ENCODE measurements at places on chromosomes 11 and 22. TPM values are rescaled to one million over a fixed set of nuclear protein-coding genes. Genes with fewer than 3 reads are reported as not detected.

DNA sequence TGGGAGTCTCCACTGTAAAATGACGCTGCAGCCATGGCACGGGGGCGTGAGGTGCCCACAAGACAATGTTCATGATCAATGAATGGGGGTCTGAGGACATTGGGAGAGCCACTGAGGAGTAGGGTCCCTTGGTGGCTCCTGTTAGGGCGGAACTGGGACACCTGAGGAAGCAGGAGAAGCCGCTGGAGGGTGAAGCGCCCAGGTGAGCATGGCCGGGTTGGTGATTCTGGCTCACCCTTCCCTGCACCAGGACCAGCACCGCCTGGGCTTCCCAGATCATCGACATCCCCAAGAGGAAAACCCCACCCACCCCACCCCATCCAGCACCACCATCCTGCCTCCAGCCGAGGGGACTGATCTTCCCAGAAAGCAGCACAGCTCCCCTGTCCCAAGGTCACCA, 30.6 kb downstream of the SHANK2 start:
- H3K27me3 ChIP-seq, result no peaks in the 10 kb centered on the region
- no peak overlapping the region for H3K27ac ChIP-seq
- no peak overlapping the region for H3K4me3 ChIP-seq
- H3K4me1 ChIP-seq, result no peaks in the 10 kb centered on the region
- no peak for DNase-seq
- H3K36me3 ChIP-seq, result no peaks in the 10 kb centered on the region

The CRYAB gene
- 104 TPM for total RNA-seq

The SPCS2 gene
- 51.1 TPM for total RNA-seq

The P2RY2 gene
- not detected for total RNA-seq

DNA sequence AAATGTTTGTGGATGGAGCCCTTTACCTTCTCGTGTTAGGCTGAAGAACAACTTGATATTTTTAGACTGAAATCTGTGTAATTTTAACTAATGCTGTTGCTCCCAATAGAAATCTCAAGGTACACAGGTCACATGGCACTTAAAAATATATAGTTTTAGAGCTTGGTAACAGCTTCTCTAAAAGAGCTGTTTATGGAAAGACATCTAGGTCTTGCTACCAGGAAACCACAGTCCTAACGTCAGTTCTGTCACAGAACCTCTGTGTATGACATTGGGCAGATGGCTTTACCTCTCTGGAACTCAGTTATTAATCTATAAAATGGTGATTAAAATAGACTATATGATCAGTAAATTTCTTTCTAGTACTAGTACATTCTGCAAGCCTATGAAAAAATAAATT, 35.4 kb downstream of the PAK1 start:
- no peaks in the 10 kb centered on the region for H3K36me3 ChIP-seq
- no peaks in the 10 kb centered on the region for H3K4me1 ChIP-seq
- H3K27me3 ChIP-seq, result peaks cover 43% of the 10 kb centered on the region
- DNase-seq, result no peak
- no peak overlapping the region for H3K27ac ChIP-seq

Data from GM23248 (cell line).